AG04450 (cell line): ENCODE measurements at places on chromosomes 2 and 18. TPM values are rescaled to one million over a fixed set of nuclear protein-coding genes. Genes with fewer than 3 reads are reported as not detected.

- DNase-seq = no peak
Observed at GRCh38 chr2:227192491-227192890, 28.1 kb downstream of the COL4A3 start.

DNA sequence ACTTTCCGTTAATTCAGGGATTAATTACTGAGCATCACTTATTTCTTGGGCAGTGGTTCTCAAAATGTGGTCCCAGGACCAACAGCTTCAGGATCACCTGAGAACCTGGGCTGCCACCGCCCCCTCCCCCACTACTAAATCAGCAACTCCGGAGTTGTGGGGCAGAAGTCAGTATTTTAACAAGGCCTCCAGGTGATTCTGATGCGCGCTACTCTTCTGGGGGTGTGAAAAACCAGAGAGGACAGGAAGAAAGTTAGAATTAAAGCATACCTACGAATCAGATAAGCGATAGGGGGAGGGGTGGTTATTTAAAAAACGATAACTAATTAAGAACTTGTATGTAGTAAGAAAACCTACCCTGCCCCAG is 319 bp downstream of the ZSCAN30 start:
- DNase-seq = no peak

The CSRNP3 gene
- polyA plus RNA-seq = 0.25 and 0.45 TPM in 2 replicates

The LRP2 gene
- not detected in 2 replicates for polyA plus RNA-seq

DNA sequence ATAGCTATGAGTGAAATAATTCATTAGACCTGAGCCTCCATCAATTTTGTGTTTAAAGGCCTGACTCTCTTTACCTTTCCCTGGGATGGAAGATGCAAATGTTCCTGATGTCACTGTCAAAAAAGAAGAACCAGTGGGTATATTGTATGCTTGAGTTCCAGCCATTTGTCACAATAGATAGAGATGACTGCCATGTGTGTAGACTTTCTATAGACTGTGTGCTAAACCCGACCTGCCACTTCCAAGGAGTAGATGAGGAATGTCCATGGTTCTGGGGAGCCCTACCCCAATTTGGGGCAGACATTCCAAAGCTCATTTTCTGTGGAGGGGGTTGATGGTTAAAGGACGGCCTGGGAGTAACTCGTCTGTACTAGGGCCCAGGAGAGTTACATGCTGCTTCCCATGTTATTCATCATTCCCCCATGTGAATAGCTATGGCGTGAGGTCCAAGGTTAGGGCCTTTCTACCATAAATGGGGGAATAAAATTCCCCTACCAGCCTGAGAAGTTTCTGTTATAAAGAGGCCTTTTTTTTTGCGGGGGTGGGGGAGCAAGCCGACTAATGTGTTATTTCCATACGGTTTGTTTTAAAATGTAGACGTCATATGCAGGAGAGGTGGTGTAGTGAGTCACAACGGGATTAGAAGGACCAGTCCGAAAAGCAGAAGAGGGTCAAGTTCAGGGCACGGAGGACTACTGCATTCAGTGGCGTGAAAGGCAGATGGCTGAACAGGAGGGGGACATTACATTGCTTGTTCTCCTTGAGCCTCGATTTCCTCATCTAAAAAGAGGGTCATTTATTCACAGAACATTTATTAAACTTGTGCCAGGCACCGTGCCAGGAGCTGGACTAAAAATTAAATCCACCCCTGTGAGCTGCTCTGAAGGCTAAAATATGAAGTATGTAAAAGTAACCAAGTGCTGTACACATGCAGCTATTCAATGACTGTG is 24.0 kb downstream of the IL1B start:
- DNase-seq = peak; percentile 30

The UGT1A4 gene
- not detected in 2 replicates for polyA plus RNA-seq

GRCh38 chr2:24613154-24613814 is 122.2 kb downstream of the NCOA1 start:
- peak; percentile 27 for DNase-seq

DNA sequence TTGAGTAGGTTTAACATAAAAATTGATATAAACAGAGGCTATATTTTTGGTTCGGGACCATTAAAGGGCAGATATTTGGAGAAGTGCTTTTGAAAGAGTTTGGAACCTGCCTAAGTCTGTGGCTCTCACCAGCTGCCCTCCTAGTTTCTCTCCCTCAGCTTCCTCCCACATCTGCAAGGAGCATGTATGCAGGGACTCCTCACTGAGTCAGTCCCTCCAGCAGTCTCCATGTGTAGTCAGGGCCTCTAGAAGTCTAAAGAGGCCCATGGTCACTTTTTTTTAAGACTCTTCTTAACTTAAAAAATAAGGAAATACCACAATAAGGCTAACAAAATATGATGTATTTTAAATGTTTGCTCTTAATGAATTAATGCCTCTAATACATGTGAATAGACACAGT is 220.0 kb upstream of the TANK start:
- DNase-seq = no peak

- DNase-seq = no peak
Observed at GRCh38 chr2:117972476-117973123, 41.3 kb downstream of the CCDC93 start.
